Stimulated activated memory B cell treated with anti-CD40 and anti-IgM and Interleukin-4, amounts not matched to agents 10 μg/mL and 1 μg/mL and 100 μg/mL, for 72 hours (primary cell): ENCODE measurements at places on chromosomes 13 and 19.
A peak's percentile ranks its signal among the peaks of the same experiment; 100 is the strongest.

DNA sequence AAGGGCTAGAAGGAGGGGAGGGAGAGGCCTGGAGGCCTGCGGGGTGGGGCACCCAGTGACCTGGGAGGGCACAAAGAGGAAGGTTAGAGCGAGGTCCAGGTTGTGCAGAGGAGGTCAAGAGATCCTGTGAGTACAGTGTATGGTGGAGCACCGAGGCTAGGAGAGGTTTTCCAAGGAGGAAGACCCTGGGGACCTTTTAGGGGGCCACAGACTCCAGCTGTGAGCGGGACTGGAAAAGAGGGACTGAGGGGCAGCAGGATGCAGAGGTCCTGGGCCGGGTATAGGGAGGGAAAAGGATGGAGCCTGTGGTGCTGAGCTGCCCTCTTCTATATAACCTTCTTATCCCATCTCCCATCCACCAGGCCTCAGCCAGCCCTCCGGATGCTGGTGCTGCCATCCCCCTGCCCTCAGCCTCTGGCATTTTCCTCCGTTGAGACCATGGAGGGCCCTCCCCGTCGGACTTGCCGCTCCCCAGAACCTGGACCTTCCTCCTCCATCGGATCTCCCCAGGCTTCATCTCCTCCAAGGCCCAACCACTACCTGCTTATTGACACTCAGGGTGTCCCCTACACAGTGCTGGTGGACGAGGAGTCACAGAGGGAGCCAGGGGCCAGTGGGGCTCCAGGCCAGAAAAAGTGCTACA, 863 bp downstream of the ZNF581 start:
- ATAC-seq: no peak

- no peak for ATAC-seq
Measured at GRCh38 chr13:30848332-30849027, 57.6 kb upstream of the MEDAG start.

DNA sequence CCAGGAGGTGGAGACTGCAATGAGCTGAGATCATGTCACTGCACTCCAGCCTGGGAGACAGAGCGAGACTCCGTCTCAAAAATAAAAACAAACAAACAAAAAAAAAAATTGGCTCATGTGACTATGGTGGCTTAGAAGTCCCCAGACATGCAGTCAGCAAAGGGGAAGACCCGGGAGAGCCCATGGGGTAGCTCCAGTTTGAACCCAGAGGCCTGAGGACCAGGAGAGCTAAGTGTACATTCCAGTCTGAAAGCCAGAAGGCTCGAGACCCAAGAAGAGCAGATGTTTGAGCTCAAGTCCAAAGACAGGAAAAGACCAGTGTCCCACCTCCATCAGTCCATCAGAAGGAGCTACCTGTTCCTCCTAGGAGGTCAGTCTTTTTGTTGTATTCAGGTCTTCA, 175.2 kb downstream of the TSHZ3 start:
- ATAC-seq: no peak

DNA sequence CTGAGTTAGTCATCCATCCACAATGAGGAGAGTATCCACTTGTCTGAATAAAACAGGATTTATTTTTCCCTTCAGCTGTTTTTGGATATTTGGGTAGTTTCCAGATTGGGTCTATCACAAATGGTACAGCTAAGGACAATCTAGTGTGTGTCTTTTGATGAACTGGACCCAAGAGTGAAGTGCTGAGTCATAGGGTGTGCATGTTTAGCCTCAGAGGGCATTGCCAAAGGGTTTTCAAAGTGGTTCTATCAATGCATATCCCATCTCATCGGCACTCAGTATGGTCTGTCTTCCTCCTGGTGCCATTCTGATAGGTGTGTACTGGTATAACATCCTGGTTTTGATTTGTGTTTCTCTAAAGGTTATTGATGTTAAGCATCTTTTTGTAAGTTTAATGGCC, 62.3 kb downstream of the GSX1 start:
- ATAC-seq: no peak

DNA sequence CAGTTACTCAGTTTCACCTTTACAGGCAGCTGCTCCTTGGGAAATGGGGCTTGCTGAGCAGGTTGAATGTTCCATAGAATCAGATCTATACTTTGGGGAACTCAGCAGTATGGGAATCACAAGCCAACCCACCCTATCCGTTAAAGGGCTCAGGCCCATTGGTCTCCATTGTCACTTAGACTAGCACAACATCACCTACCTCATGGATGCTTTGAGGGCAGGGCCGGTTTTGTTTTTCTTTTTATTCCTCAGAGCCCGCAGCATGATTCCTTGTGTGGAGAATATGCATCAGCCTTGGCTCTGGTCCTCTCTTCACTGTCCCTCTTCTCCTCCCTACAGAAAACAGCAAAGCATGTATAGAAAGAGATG, 48.0 kb downstream of the LRCH1 start:
- ATAC-seq: no peak

DNA sequence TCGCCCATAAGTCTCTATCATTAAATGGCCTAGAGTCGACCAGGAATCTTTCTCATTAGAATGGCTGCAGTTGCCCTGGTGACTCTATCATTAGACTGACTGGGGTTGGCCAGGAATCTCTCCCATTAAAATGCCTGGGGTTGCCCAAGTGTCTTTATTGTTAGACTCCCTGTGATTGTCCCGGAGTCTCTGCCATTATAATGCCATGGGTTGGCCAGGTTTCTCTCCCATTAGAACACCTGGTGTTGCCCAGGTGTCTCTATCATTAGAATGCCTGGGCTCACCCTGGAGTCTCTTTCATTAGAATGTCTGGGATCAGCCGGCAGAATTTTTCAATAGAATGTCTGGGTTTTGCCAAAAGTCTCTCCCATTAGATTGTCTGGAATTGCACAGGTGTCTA, 1459.3 kb downstream of the UQCRFS1 start:
- ATAC-seq: no peak

DNA sequence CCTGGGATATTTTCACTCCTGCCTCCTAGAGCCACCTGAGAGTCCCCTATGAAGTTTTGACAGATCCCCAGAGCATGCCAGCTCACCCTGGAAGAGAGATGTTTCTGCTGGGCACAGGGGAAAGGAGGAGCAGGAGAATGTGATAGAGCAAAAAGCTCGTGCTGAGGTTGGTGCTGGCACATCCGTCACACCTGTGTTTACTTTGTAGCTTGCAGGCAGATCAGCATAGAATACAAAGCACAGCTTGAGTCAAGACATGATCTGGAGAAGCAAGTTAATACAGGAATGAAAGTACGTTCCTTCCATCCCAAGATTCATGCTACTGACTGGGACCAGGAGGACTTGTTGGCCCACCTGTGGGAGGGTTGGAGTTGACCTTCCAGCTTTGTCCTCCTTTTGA, 46.1 kb downstream of the HSPH1 start:
- ATAC-seq: no peak

- peak; percentile 56 for ATAC-seq
Measured at GRCh38 chr19:45973553-45974338, at the start of gene NOVA2. Gene NOVA2 (minus strand): TSS chr19:45973865. CDS start chr19:45973351, 514 bp downstream.

DNA sequence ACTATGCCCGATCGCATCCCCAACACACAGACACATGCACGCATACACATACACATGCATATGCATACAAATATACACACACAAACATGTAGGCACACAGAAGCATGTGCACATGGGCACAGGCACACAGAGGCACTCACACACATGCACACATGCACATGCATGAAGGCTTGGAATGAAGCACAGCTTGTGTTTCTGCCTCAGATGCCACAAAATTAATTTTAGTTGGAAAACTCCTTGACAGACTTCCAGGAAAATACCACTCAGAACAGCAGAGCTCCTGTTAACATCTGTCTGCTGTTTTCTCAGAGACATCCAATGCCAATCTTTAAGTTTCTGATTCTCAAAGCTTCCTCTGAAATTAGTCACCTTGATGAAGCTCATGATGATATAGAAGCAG, 532.7 kb downstream of the RFC3 start:
- ATAC-seq: no peak
